ENCODE measurements at places on chromosomes 7 and 10. TPM values are rescaled to one million over a fixed set of nuclear protein-coding genes. Genes with fewer than 3 reads are reported as not detected.

DNA sequence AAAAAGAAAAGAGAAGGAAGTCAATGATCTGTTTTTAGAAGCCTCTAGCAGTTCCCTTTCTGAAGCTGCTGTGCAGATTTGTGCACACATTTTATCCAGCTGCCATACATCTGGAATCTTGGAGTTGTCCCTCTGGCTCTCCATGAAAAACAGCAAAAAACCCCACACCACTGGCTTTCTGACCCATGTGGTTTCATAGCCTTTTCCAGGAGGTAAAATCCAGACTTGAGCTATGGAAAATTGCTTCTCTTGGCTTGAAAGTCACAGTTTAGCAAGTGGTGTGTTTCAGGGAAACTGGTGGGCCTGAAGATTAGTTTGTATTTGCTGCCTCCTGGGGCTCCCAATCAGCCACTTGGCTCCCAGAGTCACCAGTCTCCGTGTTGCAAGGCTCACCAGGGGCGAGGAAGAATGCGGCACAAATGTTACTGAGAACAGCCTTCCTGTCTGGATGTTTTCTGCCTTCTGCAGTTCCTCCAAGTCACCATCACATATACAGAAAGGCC lies 50.1 kb upstream of the ADRB1 start:
- H3K36me3 ChIP-seq: no peaks in the 10 kb centered on the region
- H3K4me3 ChIP-seq: no peak overlapping the region
- H3K27ac ChIP-seq: no peak overlapping the region
- no peak for DNase-seq
- no peaks in the 10 kb centered on the region for H3K4me1 ChIP-seq

DNA sequence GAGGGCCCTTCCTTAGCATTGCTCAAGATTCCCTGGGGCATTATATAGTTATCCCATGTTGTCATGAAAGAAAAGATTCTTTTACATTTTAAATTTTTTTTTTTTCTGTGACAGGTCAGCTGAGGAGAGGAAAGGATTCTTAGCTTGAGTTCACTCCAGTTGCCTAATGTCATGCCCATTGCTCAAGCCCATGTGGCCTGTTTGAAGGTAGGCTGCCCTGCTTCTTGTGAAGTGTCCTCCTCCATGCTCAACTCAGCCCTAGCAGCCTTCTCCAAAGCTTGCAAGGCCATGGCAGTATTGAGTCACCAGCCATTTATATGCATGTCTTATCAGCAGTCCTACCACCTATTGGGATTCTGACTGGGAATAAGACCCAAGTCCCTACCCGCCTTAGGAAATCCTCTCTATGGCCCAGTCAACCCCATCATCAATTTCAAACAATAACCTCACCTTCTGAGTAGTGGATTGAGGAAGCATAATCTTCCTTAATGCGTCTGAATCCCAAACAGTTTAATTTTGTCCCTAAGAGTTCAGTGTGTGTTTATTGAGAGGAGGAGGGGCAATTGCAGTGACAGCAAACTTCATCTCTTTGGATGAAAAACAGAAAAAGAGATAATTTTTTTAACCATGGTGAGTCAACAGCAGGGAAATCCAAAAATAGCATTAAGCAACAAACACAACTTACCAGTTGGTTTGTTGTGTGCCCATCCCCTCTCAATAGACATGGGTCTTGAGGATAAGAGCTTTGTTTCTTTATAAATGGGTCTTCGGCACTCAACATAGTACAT lies 38.6 kb upstream of the WASL start:
- H3K4me1 ChIP-seq: no peaks in the 10 kb centered on the region
- H3K36me3 ChIP-seq: no peaks in the 10 kb centered on the region
- H3K27me3 ChIP-seq: no peaks in the 10 kb centered on the region
- no peak overlapping the region for H3K27ac ChIP-seq

TRIM4 gene
- 20.8 TPM for polyA plus RNA-seq

DNA sequence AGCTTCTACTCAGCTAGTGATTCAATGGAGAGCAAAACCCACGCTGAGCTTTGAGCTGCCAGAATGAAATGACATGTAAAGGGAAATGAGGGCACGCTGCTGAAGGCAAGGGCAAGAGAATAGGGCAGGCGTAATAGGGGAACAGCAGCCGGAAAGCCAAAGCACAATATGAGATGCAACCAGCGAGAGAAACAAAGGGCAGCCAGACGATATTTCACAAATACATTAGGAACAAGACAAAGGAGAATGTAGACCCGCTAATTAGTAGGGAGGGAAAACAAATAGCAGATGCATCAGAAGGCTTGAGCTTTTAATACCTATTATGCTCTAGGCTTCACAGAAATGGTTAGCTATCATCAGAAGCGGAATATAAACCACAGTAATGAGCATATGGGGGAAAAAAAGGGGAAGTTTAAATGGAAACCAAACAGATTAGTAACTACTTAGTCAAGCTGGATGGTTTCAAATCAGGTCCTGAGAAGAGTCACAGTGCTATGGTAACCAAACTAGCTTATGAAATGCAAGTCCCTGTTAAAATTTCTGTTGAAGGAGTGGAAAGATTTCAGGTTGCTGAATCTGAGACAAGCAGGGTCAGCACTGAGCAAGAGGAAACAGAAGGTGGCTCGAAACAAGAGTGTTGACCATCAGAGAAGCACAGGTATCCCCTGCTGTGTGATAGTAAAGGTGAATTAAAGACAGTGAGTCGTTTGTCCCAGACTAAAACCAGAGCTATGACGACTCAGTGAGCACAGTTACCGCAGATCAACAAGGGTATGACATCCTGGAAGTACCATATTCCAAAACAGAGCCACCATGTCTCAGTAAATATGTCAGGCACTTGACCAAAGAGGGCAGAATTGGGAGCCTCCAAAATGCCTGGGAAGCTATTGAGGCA lies 496.9 kb upstream of the CELF2 start:
- no peak overlapping the region for H3K4me3 ChIP-seq
- H3K36me3 ChIP-seq: no peaks in the 10 kb centered on the region
- no peak for DNase-seq
- no peaks in the 10 kb centered on the region for H3K4me1 ChIP-seq

CDK6 gene
- 28.0 TPM for polyA plus RNA-seq
